ENCODE measurements at places on chromosomes 6 and 20. TPM values are rescaled to one million over a fixed set of nuclear protein-coding genes. Genes with fewer than 3 reads are reported as not detected.
A peak's percentile ranks its signal among the peaks of the same experiment; 100 is the strongest.

DNA sequence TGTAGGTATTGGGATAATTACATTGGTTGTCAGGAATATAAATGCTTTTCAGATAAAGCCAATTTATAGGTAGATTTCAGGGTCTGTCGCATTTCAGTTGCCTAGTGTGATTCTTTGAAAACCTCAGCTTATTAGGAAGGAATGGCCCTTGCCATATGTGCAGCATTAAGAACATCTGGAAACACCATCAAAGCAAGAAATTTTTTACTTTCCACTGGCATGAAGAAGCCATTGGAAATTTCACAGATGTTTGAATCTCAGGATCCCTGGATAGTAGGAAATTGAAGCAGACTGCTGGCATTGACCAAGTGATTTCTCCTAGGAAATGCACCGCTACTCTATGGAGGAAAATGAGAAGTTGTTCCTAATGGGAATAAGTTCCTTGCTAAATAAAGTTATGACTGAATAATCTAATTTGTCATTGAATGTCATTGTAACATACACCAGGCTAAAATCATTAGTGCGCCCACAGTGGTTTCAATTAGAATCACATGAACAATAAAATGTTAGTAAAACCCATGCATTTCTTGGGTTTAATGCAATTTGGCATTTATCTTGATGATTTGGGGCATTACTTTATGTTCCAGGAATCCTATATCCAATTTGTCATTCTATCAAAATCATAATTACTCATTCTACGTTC is 950.1 kb downstream of the EPHA7 start:
- no peak for DNase-seq

DNA sequence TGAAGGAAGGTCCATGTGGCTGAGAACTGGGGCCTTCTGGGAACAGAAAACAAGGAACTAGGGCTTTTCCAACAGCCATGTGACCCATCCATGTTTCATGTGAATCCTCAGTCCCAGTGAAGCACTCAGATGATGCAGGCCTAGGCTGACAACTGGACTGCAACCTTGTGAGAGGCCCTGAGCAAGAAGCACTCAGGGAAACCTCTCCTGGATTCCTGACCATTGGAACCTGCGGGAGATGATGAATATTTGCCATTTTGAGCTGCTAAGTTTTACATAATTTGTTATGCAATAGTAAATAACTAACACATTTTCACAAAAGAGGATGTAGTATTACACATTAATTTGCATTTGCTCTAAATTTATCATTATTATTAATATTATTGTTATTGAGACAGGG is 38.4 kb upstream of the HLA-G start:
- DNase-seq, result no peak

GRCh38 chr6:12911427-12911826 is 194.9 kb downstream of the PHACTR1 start:
- DNase-seq, result no peak

ARMC2 gene
- 7.8 TPM for polyA plus RNA-seq

- DNase-seq, result no peak
Measured at GRCh38 chr6:155093430-155093829, 98.3 kb downstream of the TIAM2 start.

- DNase-seq, result no peak
Measured at GRCh38 chr6:24985323-24985722, 49.6 kb upstream of the RIPOR2 start.

DNA sequence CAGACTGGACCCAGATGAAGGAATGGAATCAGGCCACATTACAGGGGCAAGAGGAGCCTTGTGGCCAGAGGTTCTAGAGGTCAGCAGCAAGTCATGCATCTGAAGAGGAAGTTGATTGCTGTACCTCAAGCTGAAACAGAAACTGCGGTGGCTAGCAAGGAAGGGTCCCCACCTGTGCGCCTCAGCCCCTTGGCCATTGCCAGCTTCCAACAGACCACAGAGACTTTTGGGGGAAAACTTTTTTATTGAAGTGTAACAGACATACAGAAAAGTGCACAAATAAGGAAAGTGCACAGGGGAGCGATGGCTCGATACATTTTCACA is 26.8 kb upstream of the SLC9A8 start:
- no peak for DNase-seq

DNA sequence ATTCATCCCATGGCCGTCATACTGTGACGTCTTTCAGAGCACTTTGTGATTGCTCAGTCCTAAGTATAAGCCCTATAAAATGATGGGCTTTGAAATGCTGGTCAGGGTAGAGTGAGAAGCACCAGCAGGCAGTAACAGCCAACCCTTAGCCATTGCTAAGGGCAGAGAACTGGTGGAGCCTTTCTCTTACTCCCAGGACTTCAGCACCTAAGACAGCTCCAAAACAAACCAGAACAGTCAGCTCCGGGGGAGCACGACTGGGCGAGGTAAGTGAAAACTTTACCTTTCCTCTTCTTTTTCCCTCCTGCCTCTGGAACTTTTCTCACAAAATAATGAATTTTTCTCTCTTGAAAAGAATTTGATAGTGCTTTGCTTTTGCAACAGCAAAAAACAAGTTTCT is at the start of gene VIP:
Gene VIP (plus strand): TSS at position 104 of the 400 bp plus-strand sequence. CDS start 1,381 bp downstream, outside the sequence.
- no peak for DNase-seq

DNA sequence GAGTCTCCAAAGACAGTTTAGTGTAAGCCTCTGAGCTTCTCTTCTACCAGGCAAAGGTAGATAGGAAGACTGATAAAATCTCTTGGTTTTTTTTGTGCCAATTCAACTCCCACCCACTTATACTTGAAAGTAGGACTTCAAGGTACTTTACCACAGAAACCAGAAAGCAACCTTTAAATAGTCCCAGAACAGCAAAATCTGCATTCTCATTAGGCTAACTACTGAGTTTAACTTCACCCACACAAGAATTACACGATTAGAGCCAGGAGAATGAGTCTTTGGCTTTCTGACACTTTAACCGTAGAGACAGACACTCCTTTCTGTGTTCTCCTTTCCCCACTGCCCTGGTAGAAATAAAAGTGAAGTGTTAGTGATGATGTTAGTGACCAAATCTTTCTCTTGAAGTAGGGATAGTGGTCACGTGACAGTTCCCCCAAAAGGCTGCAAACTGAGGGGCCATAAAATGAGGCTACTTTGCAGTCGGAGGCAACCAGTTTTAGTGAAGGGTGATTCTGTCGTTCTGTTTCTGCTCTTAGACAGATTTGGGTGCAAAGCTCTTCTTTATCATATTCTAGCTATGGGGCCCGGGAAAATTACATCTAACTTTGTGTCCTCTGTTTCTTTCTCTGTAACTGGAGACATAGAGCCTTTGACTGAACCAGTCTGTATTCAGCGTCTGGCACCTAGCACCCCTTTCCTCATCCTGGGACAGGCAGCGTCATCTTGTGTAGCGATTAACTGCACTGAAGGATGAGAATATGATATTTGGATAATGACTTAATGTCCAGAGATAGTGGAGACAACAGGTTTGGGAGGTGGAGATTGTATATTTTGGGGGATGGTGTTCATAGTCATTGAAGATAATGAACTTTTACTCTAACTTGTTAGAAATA is 206.4 kb upstream of the CITED2 start:
- no peak for DNase-seq

ID1 gene
- 16.6 TPM for polyA plus RNA-seq

PGC gene
- polyA plus RNA-seq, result not detected

HLA-A gene
- polyA plus RNA-seq, result 98.6 TPM

DNA sequence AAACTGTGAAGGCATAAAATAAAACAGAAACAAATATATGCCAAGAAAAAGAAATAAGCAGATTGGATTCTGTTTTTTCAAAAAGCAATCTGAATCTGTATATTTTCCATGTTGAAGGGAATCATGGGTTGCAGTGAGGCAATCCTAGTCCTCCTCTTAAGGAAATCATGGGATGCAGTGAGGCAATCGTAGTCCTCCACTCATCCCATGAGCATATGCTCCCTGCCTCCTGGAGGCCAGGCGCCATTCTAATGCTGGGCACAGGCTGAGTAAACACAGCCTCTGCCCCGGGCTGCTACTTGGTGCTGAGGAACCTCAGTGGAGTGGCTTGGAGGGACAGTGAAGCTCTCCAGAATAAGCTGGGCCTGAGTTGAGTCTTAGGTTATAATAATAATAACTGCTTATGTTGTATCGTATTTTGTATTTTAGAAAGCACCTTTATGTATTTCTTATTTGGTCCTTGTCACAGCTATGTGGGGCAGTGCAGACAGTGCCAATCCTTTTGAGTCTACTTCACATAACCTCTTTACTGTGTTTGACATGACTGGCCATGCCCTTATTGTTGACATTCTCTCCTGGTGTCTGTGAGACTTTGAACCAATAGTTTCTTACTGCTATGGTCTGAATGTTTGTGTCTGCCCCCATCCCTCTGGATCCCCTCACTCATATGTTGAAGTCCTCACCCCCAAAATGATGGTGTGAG is 56.6 kb upstream of the CITED2 start:
- no peak for DNase-seq

DYNLT1 gene
- 80.1 TPM for polyA plus RNA-seq

DNA sequence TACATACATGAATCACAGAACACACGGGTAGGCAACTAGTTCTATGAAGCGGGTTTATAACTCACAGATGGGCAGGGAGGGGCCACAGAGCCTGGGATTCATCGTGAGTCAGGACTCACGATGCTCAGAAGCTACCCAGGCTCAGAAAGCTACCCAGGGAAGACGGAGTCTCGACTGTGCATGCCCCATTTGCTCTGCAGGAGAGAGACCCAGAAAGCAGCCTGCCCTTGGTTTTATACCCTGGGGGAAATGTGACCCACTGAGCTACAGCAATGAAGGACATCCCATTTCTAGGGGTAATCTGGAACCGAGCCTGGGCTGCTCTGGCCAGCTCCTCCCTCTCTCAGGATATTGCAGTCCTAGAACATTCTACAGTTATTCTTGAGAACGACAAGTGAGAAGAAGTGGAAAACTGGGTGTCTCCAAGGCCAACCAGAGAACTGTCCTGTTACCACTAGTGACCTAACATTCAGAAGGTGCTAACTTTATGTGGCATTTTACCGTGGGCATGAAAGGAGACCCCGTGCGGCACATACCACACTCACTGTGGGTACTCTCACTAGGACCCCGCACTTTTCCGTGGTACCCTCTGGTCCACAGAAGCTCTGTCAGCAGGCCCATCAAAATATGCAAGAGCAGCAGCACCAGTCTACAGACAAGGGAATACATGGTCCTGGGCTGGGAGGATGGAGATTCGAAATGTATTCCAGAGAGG is 201.9 kb upstream of the PMEPA1 start:
- DNase-seq, result no peak

DNA sequence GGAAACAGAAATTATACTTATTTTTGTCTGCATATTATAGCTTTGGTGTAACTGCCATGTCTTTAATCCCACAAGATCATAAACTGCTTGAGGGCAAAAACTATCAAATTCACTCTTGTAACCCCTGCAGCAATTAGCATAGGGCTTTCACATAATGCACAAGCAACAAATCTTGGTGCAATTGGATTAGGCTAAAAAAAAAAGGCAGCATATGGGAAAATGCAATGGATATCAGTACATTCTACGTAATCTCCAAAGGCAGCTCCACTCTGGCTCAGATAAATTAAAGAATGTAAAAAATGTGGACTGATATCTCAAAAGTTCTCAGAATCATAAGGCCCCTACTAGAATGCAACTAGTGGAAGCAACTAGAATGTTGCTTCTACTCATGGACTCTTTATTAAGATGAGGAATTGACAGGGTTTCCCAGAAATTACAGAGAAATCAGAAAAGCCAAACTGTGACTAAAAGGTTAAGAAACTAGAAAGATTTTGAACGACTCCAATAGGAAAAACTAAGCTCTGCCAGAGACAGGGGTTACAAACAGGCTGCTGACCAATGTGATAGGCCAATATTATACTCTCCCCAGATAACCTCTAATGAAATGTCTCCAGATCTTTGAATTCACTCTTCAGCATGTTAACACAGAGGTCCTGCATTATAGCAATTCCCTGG is 55.0 kb downstream of the FILIP1 start:
- no peak for DNase-seq

DNA sequence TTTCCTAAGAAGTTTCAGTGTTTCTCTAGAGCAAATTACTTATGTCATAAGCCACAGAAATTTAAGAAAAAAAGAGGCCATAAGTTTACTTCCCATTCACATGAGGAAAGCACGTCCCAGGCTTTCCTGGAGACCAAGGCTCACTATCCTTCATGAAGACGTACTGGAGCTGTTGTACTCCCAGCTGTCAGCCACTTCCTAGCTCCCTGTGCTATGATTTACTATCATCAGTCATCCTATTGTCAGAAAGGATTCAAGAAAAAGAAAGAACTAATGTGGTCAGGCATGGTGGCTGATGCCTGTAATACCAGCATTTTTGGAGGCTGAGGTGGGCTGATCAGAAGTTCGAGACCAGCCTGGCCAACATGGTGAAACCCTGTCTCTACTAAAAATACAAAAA is 337.4 kb upstream of the SOX4 start:
- DNase-seq, result no peak

DNA sequence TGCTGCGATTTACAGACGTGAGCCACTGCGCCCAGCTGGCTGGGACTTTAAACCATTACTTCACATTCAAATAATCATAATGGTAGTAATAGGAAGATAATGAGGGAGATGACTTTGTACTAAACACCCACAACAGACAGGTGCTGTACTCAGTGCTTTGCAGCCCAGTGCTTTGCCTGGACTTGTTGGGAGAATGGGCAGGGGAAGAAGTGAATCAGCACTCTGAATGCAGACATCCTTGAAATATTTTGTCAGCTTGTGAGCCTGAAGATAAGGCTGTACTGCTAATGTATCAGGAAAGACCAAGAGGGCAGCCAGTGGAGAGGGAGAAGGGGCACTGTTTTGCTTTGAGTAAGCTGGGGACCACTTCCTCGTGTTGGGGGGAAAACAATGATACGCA is 17.4 kb downstream of the NKX2-2 start:
- DNase-seq, result no peak

SIGLEC1 gene
- 3.4 TPM for polyA plus RNA-seq

- DNase-seq, result peak; percentile 20
Measured at GRCh38 chr6:122352981-122353664, 46.3 kb upstream of the HSF2 start.

SAMD3 gene
- polyA plus RNA-seq, result 0.58 TPM

CHD6 gene
- polyA plus RNA-seq, result 20.5 TPM

TFAP2A gene
- polyA plus RNA-seq, result 0.43 TPM

- no peak for DNase-seq
Measured at GRCh38 chr6:48754641-48755040, 643.6 kb upstream of the PTCHD4 start.

DNA sequence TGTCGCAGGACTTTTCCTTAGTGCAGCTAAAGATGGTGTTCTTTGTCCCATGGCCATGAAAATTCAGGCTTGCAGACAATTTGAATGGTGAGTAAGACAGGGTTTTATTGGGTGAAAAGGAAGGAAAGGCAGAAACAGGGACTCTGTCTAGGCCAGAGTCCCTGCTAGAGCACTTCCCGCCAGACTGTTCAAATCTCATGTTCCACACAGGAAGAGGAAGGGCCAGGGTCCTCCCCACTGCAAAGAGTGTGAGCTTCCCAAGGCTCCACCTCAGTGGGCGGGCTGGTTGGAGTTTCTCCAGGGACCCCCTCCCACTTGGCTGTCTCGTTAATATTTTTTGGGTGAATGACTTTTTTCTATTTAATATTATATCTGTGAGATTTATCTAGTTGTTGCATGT is 29.0 kb downstream of the COL19A1 start:
- DNase-seq, result no peak

- DNase-seq, result no peak
Measured at GRCh38 chr6:41226752-41227151, 1.4 kb upstream of the TREML4 start.

LST1 gene
- 7.4 TPM for polyA plus RNA-seq
